ENCODE measurements at places on chromosomes 7 and 10. TPM values are rescaled to one million over a fixed set of nuclear protein-coding genes. Genes with fewer than 3 reads are reported as not detected.

The DEPP1 gene
- not detected for total RNA-seq

DNA sequence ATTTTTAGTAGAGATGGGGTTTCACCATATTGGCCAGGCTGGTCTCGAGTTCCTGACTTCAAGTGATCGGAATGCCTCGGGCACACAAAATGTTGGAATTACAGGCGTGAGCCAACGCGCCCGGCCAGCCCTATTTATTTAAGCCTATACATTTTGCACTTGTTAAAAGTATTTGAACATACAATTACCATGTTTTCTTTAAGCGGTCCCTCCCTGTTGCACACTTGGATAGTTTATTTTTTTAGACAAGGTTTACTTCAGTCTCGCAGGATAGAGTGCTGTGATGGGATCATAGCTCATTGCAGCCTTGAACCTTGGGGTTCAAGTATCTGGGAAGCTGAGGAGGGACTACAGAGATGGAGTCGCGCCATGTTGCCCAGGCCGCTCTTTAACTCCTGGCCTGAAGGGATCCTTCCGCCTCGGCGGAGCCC lies 35.7 kb upstream of the SRRM3 start:
- H3K27ac ChIP-seq = no peak overlapping the region
- no peaks in the 10 kb centered on the region for H3K36me3 ChIP-seq
- DNase-seq = no peak
- H3K27me3 ChIP-seq = no peaks in the 10 kb centered on the region
- no peak overlapping the region for H3K4me3 ChIP-seq

DNA sequence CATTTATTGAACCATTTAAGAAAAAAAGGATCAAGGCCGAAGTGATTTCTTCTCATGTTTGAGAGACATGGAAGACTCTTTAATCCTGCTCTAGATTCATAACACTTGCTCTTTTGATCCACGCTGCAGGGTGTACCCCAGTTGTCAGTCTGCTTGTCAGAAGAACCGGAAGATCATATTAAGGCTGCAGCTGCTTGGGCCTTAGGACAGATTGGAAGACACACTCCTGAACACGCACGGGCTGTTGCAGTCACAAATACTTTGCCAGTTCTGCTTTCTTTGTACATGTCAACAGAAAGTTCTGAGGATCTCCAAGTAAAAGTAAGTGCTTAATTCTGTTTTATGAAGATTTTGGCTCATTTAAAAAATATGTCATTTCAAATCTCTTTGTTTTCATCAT lies 46.3 kb downstream of the SPAG6 start:
- DNase-seq = no peak
- no peaks in the 10 kb centered on the region for H3K4me1 ChIP-seq
- no peaks in the 10 kb centered on the region for H3K27me3 ChIP-seq
- H3K27ac ChIP-seq = no peak overlapping the region
- no peak overlapping the region for H3K4me3 ChIP-seq

DNA sequence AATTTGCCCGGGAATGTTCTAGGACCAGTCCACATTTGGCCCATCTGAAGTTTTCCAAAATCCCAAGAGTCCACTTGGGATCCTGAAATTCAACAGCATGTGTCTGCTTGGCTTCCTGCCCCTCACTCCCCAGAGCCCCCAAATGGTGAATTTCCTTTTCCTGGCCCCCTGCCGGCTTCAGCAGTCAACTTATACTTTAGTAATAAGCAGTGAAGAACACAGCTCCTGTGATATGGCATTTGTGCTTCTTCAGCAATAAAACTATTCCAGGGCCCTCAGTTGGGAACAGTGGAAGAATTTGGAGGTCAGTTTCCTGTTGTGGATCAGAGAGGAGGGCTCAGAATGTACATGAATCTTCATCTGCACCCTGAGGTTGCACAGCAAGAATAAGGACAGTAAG lies 51.1 kb downstream of the PRF1 start:
- no peak overlapping the region for H3K27ac ChIP-seq
- H3K4me1 ChIP-seq = no peaks in the 10 kb centered on the region
- DNase-seq = no peak

DNA sequence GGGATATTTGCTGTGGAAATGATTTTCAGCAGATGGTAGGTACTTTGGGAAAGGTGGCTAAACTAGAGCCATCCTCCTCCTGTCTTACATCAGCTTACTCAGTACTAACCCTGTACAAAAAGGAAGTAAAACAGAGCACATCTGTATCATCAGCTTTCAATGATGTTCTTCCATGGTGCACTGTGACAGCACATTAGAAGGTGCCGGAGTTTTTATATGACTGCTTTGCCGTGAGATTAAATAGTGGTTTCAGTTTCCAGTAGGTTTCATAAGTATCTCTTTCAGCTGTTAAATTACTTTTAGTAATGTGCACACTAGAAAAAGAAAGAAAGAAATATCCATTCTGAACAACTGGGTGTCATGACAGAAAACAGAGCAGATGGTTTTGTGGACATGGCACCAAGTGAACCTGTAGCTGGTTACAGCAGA lies 86.5 kb downstream of the ARID5B start:
- H3K36me3 ChIP-seq = no peaks in the 10 kb centered on the region
- no peaks in the 10 kb centered on the region for H3K27me3 ChIP-seq
- H3K4me1 ChIP-seq = peaks cover 9% of the 10 kb centered on the region
- H3K4me3 ChIP-seq = no peak overlapping the region
- no peak overlapping the region for H3K27ac ChIP-seq

GRCh38 chr7:86961686-86962085 lies 97.8 kb downstream of the ELAPOR2 start:
- peaks cover 11% of the 10 kb centered on the region for H3K36me3 ChIP-seq
- peaks cover 39% of the 10 kb centered on the region for H3K4me1 ChIP-seq
- H3K4me3 ChIP-seq = no peak overlapping the region
- no peaks in the 10 kb centered on the region for H3K27me3 ChIP-seq

GRCh38 chr7:108079648-108080591 lies 50.2 kb downstream of the LAMB4 start:
- H3K36me3 ChIP-seq = no peaks in the 10 kb centered on the region
- no peak overlapping the region for H3K27ac ChIP-seq
- no peak overlapping the region for H3K4me3 ChIP-seq
- no peaks in the 10 kb centered on the region for H3K27me3 ChIP-seq
- DNase-seq = no peak
- H3K4me1 ChIP-seq = no peaks in the 10 kb centered on the region

The CPA4 gene
- total RNA-seq = not detected

The SVOPL gene
- 0.09 TPM for total RNA-seq

- no peak overlapping the region for H3K4me3 ChIP-seq
- no peaks in the 10 kb centered on the region for H3K4me1 ChIP-seq
- H3K27ac ChIP-seq = no peak overlapping the region
- H3K27me3 ChIP-seq = no peaks in the 10 kb centered on the region
- H3K36me3 ChIP-seq = no peaks in the 10 kb centered on the region
These were observed 63.9 kb downstream of the TPK1 start for GRCh38 chr7:144771927-144772326.

DNA sequence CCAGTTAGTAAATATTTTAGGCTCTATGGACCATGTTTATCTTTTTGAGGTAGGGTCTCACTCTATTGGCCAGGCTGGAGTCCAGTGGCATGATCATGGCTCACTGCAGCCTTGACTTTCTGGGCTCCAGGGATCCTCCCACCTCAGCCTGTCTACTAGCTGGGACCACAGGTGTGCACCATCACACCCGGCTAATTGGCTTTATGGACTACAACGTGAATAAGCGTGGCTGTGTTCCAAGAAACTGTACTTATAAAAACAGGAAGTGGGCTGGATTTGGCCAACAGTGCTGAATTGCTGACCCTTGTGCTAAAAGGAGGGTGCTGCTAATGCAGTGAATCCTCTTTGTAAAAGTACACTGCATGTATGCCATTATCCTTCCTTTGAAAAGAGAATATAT lies 111.7 kb upstream of the CDK13 start:
- H3K36me3 ChIP-seq = no peaks in the 10 kb centered on the region
- no peak overlapping the region for H3K4me3 ChIP-seq
- no peak for DNase-seq
- H3K27me3 ChIP-seq = peaks cover 41% of the 10 kb centered on the region
- no peaks in the 10 kb centered on the region for H3K4me1 ChIP-seq
- no peak overlapping the region for H3K27ac ChIP-seq

GRCh38 chr7:7315851-7316250 lies 133.5 kb downstream of the C1GALT1 start:
- no peak overlapping the region for H3K27ac ChIP-seq
- no peaks in the 10 kb centered on the region for H3K4me1 ChIP-seq
- H3K27me3 ChIP-seq = no peaks in the 10 kb centered on the region
- no peak for DNase-seq
- H3K4me3 ChIP-seq = no peak overlapping the region
- no peaks in the 10 kb centered on the region for H3K36me3 ChIP-seq

All from neural progenitor cell (in vitro differentiated cells).